HFF-Myc (cell line): ENCODE measurements at places on chromosomes 3 and 15.

DNA sequence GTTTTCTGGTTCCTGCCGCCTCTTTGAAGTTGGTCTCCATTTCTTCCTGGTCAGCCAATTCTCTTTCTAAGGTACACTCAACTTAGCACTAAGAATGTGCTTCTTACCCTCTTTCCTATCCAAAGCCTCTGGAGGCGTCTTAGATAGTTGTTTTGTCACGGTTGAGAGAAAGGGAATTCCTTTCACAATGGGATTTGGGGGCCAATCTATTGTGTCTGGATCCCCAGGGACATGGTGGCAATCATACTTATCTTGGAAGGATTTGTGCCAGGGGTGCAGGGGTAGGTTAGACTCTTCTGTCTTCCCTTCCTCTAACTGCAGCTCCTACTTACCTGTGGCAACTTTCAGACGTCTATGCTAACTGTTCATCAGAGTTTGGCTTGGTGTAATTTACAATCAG lies 287.1 kb downstream of the SOX2 start:
- no peak for DNase-seq

DNA sequence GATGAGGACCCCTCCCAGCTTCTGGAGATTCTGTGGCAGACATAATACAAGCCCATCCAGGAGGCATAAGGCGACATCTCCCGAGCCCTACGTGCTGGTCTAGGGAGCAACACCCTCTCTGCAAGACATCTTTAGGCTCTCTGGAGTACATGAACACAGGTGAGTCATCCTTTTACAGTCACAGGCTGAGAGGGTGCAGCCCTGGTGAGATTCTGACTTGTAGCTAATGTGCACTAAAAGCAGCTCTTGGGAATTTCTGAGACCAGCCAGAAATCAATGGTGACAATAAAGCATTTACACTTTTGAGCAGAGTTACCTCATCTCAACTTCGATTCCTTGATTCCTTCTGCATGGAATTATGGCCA lies 131.1 kb downstream of the XXYLT1 start:
- DNase-seq: no peak

GRCh38 chr15:58980351-58980939 lies 7.0 kb upstream of the RNF111 start:
- DNase-seq: no peak

- DNase-seq: no peak
These were observed 231.1 kb upstream of the IL12A start for GRCh38 chr3:159757341-159758060.

- DNase-seq: no peak
These were observed 54.8 kb upstream of the ATP2C1 start for GRCh38 chr3:130838898-130839600.

GRCh38 chr15:51869060-51869421 lies 39.6 kb downstream of the TMOD3 start:
- DNase-seq: no peak

DNA sequence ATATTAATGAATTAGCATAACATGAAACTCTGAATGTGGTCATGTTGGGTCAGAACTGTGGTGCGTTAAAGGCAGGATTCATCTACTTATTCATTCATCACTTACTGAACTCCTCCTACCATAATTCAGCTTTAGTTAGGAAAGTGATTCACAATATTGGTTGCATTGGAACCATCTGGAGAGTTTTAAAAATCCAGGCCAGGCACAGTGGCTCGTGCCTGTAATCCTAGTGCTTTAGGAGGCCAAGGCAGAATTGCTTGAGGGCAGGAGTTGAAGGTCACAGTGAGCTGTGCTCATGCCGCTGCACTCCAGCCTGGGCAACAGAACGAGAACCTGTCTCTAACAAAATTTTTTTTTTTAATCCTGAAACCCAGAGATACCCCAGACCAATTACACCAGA lies 44.2 kb upstream of the ATG7 start:
- DNase-seq: no peak

DNA sequence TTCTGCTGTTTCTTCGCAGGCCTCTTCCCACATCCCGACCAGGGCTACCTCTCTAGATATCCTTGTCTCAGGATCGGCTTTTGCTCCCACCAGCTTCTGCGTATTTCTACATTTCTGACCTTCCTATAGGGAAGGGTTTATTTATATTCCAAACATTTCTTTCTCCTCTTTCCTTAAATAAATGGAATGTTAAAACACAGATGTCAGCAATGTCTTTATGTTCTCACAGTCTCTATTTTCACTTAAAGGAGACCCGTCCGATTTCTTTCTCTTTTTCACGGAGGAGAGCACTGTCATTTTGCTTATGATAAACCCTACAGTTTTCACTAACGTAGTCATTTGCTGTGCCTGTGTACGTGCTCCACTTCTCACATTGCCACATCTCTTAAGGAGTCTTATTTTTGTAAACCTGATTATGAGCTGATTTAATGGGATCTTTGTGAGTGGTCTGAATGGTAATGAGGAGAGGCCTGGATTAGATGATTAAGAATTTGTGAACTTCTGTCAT lies 630 bp downstream of the KIF15 start:
- DNase-seq: no peak

DNA sequence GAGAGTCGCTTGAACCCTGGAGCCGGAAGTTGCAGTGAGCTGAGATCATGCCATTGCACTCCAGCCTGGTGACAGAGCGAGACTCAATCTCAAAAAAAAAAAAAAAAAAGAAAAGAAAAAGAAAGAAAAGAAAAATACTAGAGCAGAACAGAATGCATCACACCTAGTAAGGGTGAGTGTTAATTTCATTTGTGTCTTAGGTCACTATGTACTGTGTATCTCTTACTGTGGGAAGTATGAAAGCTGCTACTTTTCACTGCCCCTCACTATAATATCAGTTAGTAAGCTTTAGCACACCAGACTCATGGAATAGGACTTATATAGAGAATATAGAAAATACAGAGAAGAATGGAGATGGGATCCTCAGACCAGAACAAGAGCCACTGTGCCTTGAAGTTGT lies 45.9 kb upstream of the RASA2 start:
- no peak for DNase-seq

- no peak for DNase-seq
These were observed 18.3 kb downstream of the STIMATE start for GRCh38 chr3:52879090-52879489.

DNA sequence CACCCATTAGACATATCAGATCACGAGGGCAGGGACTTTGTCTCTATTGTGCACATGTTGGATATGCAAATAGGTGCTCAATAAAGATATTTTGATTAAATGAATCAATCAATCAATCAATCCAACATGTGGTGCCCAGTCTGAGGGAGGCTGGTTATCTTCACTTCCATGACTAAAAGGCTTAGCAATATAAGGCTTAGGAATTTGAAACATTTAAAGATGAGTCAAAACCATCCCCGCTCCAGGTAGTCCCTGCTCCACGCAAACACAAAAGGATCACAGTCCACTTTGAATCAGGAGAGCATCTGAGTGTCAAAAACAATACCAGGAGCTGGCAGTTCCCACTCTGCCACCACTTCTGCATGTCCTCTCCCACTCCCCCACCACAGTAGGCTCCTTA lies 25.8 kb upstream of the PRICKLE2 start:
- no peak for DNase-seq

- DNase-seq: no peak
These were observed 13.5 kb upstream of the TIPIN start for GRCh38 chr15:66369773-66370651.

DNA sequence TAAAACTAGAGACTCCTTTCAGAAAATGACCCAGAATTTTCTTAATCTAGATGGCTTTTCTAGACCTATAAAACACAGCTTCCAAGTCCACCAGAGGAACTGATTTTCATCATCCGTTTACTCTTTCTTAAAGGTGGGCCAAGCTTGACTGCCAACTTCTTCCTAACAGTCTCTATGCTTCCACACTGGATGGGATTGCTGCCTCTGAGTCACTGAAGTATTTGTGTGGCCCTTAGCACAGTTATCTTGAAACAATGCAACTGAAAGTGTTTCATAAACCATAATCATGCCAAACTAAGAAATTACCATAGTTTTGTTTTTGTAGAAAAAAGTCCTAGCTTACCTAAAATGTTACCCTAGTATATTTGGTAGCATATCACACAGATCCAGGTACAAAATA lies 985.7 kb downstream of the TUSC7 start:
- DNase-seq: no peak

GRCh38 chr3:141945726-141946485 lies 69.5 kb downstream of the ATP1B3 start:
- no peak for DNase-seq

DNA sequence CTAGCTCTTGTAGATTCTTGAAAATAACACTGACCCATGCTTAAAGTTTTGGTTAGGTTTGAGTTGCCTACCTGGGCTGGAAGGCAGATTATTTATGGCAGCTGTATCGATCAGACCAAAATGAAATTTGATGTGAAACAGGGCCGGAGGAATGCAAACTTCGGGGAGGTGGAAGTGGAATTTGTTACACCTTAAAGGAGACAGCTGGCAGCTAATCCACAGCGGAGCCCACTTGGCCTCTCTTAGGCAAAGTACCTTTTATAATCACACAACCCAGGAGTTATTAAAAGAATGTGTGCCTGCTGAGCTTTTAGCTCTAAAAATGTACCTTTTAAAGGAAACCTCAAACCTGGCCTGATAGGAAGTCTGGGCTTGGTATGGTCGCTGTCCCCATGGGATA lies 250.9 kb upstream of the TPM1 start:
- no peak for DNase-seq

GRCh38 chr15:90762109-90762508 lies 45.0 kb downstream of the BLM start:
- no peak for DNase-seq

- no peak for DNase-seq
These were observed 22.8 kb upstream of the JMJD7 start for GRCh38 chr15:41804916-41805666.

DNA sequence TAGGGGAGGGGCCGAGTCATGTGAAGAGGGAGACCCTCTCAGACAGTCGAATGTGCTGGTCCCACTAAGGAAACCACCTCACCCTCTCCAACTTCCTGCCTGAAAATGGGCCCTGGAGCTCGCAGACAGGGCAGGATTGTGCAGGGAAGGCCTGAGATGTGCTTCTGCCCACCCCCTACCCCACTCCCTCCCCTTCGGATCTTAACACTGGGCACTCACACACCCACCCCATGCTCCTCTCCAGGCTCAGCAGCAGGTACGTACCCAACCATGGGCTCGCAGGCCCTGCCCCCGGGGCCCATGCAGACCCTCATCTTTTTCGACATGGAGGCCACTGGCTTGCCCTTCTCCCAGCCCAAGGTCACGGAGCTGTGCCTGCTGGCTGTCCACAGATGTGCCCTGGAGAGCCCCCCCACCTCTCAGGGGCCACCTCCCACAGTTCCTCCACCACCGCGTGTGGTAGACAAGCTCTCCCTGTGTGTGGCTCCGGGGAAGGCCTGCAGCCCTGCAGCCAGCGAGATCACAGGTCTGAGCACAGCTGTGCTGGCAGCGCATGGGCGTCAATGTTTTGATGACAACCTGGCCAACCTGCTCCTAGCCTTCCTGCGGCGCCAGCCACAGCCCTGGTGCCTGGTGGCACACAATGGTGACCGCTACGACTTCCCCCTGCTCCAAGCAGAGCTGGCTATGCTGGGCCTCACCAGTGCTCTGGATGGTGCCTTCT lies 20.0 kb downstream of the ATRIP start:
- DNase-seq: no peak

DNA sequence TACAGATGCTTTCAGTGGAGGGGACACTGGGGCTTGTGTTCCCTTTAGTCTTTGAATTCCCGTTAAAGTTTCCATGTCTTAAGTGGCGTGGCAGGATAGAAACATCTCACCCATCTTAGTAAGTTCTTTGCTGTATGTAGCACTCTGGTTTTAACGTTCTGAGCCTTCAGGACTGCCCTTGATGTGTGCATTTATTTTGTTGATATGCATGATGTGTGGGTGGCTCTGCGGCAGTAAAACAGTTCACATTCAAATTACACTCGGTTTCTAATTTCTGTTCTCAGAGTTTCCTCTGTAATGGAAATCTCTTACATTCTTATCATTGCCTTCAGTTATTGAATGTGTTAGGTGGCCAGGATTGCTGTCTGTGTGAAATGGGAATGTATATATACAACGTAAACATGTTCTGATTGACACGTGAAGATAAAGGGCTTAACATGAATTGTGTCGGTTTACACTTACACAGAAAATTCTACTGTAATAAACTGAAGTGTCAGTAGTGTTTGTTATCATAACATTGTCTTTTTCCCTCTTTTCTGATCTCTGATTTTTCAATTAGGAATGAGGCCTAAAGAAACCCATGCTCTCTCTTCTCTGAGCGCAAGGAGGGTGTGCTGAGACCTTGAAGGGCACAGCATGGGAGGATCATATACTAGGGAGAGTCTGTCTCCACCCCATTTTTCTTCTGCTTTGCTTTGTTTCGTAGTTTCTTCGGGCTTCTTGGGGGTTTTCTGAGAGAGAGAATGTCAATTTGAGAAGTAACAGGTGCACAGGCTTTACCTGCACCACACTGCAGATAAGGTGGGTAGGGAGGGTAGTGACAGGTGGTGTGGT lies 51.5 kb downstream of the IGF1R start:
- no peak for DNase-seq

- no peak for DNase-seq
These were observed 790 bp downstream of the LAMP3 start for GRCh38 chr3:183161552-183162336.

- DNase-seq: no peak
These were observed 70.2 kb downstream of the CLDN1 start for GRCh38 chr3:190252080-190252479.

- no peak for DNase-seq
These were observed 562.1 kb downstream of the GRM7 start for GRCh38 chr3:7423036-7423435.

DNA sequence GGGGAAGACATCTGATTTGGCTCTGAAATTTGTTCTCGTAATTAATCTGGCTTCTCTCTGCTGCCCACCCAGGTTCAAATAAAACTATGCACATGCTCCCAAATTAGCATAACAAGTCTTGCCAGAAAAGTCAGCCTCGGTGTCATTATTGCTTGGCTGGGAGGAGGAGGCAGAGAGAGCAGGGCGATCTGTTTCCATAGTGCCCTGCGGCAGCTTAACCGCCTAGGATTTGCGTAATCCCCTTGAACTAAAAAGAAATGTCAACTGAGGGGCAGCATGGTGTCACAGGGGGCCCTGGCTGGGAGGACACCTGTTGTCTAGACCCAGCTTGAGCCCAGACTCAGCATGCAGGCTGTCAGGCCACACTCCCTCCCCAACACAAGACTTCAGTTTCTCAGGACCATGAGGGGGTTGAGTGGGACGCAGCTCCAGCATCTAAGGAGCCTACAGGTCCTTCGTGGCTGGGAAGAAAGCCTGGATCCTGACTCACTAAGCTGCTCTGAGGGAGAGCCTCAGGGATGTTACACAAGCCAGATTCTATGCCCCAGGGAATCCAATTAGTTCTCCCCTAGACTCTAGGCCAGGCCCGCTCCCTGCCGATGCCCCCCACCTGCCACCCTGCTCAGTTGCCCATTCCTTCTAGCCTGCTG lies 17.3 kb downstream of the MRPS11 start:
- no peak for DNase-seq

- DNase-seq: peak; percentile 27
These were observed 27.0 kb downstream of the C2CD4B start for GRCh38 chr15:62138124-62138523.

DNA sequence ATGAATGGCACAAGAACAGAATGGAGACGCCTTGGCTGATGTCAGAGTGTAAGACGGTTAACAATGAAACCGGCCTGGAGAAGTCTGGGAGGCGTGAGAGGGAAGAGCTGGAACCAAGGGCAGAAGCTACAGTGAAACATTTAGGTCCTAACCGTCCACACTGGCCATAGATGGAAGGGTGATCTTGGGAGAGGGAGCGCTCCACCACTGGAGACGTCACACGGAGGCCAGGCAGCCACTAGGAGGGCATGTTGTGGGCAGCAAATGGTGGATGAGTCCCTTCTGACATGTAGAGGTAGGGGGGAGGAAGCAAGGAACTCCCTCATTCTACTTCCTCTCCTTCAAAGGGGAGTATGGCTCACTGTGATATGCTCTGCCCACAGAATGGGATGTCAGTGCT lies 23.8 kb downstream of the FEM1B start:
- no peak for DNase-seq
